ENCODE measurements at places on chromosomes 6 and 20.

GRCh38 chr6:158249340-158249836, 62.9 kb upstream of the TULP4 start:
- DNase-seq: no peak

DNA sequence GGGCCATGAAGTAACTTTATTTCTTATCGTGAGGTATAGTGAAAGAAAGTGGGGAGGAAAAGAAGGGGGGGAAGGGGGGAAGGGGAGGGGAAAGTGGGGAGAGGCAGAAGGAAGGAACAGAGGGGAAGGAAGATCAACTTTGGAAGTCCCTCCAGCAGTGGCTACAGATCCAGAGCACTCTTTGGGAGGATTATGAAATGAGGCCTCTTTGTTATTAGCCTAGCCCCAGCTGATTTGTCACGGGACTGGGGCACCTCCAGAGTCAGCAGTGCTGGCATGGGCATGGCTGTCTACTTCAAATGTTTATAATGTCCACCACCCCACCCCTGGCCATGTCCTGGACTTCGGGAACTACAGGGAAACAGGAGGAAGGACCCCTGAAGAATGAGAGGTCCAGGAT, 7.6 kb downstream of the MOCS1 start:
- no peak for DNase-seq

GRCh38 chr6:25278261-25278913, 787 bp upstream of the CARMIL1 start:
- no peak for DNase-seq

DNA sequence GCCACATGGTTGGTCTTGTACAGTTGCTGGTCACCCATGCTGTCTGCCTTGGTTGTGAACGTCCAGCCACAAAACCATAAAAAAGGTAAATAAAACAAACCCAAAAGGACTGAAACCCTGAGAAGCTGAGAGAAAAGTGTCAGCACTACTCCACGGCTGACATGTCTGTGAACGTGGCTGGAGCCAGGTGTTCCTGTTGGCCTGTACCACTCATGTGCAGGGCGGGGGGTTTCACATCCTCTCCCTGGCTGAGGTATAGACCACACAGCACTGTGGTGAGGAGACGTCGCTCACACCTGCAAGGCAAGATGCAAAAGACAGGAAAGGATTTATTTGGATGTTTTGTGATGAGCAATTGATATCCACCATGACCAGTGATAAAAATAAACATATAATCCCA, 51.9 kb upstream of the MRPS10 start:
- DNase-seq: no peak

DNA sequence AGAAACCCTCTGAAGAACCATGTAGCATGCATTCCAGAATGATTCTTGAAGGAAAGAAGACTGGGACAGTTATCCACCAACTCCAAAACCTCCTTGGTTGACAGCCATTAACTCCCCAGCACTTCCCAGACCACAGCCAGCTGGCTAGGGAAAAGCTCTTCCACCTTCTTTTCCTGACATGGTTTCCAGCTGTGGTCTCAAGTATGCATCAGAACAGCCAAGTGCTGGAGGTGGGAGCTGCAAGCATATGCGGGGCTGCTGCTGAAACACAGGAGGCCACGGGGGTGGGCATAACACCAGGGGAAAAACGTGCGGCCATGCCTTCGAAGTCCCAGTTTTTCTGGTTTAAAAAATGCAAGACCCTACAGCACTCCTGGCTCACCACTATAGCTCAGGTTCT, 108.0 kb upstream of the FAM184A start:
- no peak for DNase-seq

- no peak for DNase-seq
Observed at GRCh38 chr20:32681175-32682084, 7.7 kb upstream of the C20orf203 start.

DNA sequence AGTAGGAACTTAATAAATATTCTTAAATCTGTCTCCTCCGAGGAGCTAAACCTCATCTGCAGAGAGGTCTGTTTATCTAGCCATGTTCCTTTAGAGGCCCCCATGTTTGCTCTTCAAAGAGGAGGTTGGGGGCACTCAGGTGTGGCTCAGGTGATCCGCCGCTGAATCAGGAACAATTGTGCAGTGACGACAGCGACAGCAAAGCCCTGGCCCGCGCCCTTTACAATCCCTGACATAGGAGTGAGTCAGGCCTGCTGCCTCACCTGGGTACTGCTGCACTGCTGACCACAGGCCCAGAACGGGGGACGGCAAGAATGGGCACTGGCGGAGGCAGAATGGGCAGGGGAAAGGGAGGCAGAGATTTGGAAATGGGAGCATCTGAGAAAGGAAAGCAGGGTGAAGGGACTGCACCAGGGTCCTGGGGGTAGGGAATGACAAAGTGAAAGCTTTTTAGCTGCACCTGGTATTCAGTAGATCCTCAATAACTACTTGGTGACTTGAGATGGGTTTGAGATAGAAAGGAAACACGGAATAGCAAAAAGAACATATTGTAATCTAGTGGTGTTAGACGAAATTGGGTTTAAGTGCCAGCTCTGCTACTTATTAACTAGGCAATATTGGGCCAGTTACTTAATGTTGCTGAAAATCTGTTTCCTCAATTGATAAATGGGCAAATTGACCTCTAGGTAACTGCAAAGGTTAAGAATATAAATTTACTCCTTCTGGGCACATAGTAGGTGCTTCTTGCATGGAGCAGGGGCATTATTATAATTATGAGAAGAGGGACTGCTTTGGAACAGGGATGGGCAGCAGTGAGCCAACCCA, 5.4 kb upstream of the IER3 start:
- no peak for DNase-seq

- no peak for DNase-seq
Observed at GRCh38 chr6:132168961-132169360, 217.8 kb upstream of the CCN2 start.

GRCh38 chr20:15547119-15547518, 1026.1 kb downstream of the KIF16B start:
- no peak for DNase-seq

GRCh38 chr6:45265246-45265645, 62.9 kb upstream of the RUNX2 start:
- no peak for DNase-seq

DNA sequence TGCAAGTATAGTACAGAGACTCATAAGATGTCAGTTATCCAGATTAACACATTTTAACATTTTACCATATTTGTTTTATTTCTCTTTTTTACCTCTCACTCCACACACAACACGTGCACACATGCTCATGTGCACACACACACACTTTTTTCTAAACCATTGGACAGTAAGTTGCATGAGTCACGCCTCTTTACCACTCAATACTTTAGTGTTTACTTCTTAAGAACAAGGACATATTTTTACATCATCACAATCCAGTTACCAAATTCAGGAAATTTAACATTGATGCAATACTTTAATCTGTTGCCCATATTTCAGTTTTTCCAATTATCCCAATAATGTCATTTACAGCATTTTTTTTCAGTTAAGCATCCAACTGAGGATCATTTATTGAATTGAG, 109.0 kb downstream of the RIN2 start:
- DNase-seq: no peak

DNA sequence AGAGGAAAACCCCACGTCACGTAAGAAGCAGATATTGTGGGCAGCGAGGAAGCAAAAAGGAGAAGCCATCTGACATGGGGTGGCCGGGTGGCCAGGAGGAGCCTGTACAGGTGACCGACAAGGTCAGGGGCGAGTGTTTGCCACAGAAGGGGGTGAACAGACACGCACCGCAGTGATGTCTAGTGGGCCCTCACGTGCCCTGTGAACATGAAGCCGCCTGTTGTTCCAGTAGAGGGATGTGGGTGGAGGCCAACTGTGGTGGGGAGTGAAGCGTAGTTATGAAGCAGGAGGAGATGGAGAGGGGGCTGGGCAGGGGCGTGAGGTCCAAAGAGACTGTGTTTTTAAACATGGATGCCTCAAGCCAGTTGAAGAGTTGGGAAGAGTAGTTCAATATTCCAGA, 20.5 kb downstream of the MYT1 start:
- DNase-seq: no peak

- no peak for DNase-seq
Observed at GRCh38 chr20:14406495-14406894, 69.1 kb upstream of the FLRT3 start.

- no peak for DNase-seq
Observed at GRCh38 chr6:26021001-26021349, 58.4 kb downstream of the TRIM38 start.

DNA sequence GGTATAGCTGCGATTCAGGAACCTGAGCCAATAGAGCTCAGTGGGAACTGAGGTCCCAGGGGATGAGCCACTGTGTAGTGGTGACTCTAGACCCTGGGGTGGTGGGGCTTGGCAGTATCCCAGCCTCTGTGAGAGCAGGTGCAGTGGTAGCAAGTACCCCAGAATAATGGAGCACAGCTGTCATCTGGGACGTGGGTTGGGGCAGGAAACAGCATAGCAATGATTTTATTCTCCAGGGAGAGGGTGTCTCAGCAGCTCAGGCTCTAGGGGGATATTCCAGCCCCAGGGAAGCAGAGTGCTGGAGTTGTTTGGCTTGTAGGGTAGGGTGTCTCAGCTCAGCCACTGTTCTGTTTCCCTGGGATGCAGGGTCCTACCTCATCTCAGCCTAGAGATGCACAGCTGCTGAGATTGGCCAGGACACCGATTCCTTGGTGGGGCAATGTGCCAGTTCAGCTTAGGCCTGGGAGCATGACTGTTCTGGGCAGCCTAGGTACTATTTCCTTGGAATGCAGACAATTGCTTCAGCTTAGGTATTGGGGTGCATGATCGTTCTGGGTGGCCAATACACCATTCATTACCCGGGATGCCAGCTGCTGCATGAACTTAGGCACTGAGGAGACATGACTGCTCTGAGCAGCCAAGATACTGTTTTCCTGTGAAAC, 34.0 kb upstream of the NUP153 start:
- no peak for DNase-seq

DNA sequence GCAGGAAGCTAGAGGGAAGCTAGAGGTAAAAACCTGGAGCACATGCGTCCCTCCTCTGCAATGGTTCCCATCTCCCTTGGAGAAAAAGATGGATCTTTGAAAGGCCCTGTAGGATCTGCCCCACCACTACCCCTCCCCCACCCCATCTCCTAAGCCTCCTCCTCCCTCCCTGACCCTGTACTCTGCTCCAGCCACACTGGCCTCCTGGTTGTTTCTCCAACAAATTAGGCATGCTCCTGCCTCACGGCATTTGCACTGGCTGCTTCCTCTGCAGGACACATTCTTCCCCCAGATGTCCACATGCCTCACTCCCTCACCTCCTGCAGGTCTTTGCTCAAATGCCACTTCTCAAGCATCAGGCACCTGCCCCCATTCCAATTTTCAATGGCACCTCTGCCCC, 45.5 kb downstream of the UBE2V1 start:
- no peak for DNase-seq

Measured in GM04504 (cell line).